Activated CD4-positive, alpha-beta T cell treated with anti-CD3 and anti-CD28 coated beads for 1 hour (primary cell): ENCODE measurements at places on chromosomes 5 and 9.

- DNase-seq, result no peak
Observed at GRCh38 chr5:132465059-132465707, 25.4 kb downstream of the IRF1 start.

- peak; percentile 29 for DNase-seq
Observed at GRCh38 chr5:62306896-62307689, 1.1 kb downstream of the KIF2A start.

DNA sequence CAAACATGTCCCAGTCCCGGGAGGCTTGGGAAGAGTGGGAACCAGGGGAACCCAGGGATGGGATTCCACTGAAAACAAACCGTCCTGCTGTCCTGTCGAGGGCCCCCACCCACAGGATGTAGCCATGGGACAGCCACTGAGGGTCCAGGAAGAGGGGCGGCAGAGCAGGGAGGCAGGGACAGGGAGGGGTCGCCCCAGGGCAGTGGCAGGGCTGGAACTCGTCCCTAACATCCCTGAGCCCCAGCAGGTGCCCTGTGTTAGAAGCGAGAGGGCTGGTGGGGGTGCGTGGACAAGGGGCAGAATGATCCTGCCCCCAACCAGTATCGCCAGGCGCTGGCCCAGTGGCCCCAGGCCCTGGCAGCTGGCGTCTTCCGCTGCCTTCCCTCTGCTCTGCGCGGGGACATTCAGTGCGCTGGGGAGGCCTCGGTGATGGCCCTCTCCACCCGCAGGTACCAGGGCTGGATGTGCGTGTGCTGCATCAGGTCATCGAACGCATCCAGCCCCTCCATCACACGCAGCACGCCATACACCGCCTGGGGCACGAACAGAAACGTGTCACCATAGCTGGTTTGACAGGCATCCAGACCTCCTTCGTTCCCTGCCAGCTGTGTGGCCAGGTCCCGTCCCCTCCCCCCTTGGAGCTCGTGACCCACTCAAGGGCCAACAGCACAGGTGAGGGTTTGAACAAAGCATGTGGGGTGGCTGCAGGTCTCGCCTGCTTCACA lies 6.6 kb downstream of the PTGES2 start:
- DNase-seq, result no peak

- no peak for DNase-seq
Observed at GRCh38 chr9:38641985-38642864, 21.8 kb upstream of the ANKRD18A start.

DNA sequence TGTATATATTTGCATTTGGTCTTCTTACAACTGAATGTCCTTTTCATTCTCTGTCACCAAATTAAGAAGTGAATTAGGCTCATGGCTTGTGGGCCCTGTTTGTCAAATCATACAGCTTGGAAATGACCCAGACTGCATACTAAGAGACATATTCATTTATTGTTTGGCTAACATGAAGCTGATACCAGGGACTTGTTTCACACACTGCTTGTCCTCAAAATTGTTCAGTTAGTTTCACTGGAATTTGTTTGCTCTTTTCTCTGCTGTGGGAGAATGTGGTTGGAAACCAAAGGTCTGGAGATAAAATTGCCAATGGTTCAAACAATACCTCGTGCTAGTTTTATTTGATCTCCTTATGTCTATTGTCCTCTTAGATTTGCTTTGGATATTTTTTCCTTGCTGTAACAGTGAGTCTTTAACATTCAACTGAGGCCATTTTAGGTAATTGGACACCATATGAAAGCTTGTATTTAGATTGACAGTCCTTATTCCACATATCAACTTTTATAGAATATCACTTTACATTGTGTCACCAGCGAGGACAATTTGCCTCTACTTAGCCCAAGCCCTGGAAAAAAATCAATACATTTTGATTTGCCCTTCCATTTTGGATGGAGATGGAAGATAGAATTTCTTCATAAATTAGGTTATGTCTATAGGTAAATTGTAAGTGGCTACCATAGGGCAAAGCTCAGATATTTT lies 144.3 kb upstream of the MTAP start:
- no peak for DNase-seq

DNA sequence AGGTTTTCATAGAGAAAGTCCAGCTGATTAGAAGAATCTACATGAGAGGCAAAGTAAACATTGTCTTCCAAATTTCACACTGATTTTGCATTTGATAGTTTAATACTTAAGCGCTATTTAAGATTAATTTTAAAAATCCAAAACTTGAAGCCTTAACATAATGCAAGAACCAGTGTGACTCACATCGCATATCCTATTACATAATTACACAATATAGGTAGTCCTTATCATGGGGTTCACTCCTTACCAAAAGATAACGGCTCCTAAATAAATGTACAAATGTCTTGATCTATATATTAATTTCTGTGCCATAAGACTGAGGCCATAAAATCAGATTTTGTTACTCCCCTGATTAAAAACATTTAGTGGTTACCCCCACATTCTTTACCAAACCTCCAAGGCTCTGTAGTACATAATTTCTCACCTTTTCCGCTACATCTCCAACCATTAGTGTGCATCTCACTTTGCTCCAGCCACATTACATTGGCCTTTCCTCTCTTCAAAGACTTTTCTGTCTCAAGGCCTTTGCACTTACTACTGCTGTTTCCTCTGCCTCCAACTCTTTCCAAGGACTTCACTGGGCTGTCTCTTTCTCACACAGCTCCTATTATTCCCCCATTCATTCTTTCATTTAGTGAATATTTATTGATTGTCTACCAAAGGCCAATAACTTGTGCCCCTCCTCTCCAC lies 1.0 kb downstream of the RIOK2 start:
- no peak for DNase-seq

DNA sequence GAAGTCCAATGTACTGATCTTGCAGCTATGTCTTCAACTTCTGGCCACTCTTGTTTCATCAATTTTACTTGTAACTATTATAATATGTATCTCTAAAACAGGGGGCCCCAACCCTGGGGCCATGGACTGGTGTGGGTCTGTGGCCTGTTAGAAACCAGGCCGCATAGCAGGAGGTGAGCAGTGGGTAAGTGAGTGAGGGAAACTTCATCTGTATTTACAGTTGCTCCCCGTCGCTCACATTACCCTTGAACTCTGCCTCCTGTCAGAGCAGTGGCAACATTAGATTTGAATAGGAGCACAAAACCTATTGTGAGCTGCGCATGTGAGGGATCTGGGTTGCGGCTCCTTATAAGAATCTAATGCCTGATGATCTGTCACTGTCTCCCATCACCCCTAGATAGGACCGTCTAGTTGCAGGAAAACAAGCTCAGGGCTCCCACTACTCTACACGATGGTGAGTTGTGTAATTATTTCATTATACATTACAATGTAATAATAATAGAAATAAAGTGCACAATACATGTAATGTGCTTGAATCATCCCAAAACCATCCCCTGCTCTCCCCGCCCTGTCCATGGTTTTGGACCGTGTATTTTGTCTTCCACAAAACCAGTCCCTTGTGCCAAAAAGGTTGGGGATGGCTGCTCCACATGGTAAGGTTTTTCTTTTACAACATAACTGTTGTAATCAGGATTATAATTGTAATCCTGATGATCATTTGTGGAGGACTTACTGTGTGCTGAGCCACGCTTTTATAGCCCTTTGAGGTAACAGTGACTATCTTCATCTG lies 26.9 kb upstream of the SH3PXD2B start:
- no peak for DNase-seq

GRCh38 chr9:127518091-127518856 lies 67.0 kb downstream of the LRSAM1 start:
- no peak for DNase-seq

DNA sequence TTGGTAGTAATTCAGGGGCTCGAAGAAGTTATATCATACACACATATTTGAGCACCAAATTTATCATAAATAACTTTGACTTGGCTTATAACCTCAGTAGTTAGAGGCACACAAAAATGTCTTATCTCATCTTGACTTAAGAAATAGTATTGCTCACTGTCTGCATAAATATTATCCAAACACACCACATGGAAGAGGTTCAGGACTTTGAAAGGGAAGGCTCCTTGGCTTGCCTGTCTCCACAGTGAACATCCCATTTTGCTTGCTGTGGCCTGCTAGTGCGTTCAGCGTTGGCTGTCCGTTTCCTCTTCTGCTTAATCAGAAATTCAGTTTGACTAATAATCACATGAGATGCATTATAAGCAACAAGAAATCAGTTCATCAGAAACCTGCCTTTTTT lies 13.9 kb downstream of the GRXCR2 start:
- no peak for DNase-seq

DNA sequence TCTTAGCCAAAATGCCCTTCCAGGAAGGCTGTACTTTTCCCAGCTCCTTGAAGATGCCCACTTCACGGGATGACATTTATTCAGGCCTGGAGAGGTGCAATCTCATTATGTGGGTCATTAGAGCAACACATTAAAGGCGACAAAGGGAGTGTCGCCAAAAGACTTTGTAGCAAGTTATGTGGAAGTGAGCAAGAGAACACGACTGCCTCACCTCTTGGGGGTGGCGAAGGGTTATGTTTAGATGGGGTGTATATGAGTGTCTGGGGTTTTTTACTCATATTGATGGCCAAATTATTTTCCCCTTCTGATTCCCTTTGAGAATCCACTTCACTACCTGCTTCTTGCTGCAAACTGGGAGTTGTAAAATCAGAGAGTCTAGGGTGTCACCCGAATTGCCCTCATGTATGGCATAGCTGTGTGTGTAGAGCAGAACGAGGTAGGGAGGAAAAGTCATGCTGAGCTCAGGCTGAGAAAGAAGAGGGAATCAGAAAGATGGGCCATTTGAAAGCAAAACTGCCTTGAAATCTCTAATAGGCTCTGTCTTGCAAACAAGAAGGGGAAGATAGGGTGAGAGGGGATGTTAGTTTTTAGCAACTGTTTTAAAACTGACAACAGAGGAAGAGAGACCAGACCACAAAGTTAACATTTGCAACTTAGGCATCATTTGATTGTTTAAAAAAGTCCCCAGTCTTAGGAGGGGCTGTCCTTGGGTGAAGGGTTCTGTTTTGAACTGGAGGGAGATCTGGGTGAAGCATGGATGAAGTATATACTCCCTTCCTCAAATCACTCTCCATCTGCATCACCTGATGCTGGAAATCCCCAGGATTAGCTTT lies 97.1 kb upstream of the IL12B start:
- no peak for DNase-seq

- DNase-seq, result no peak
Observed at GRCh38 chr9:84880835-84881234, 211.3 kb downstream of the NTRK2 start.

DNA sequence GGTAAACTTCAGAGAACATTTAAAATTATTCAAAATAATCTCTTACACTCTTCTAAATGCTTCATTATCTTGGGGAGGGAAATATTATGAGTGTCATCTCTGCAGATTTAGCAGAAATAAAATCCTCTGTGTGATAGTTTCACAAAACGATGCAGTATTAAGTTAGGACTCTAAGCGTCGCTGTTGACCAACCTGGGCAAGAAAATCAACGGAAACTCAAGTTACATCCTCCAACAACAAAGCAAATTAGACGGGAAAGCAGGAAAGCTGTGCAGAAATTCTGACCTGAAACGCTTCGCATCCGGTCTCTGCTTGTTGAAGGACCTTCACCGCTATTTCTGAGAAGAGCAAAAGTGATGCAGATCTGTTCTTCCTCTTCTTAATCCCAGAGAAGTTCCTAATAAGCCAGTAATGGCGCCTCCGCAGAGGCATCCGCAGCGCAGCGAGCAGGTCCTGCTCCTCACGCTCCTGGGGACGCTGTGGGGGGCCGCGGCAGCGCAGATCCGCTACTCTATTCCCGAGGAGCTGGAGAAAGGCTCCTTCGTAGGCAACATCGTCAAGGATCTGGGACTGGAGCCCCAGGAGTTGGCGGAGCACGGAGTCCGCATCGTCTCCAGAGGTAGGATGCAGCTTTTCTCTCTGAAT lies at the start of gene PCDHGA6:
PCDHGA6 (plus strand) TSS at position 219 of the 645 bp plus-strand sequence; CDS start at position 412, 193 bp downstream.
- DNase-seq, result no peak

- no peak for DNase-seq
Observed at GRCh38 chr9:116070256-116070914, 83.2 kb upstream of the PAPPA start.

- DNase-seq, result no peak
Observed at GRCh38 chr5:75706016-75706415, 11.2 kb downstream of the POC5 start.

GRCh38 chr5:91535499-91535898 lies 152.4 kb upstream of the ARRDC3 start:
- no peak for DNase-seq

DNA sequence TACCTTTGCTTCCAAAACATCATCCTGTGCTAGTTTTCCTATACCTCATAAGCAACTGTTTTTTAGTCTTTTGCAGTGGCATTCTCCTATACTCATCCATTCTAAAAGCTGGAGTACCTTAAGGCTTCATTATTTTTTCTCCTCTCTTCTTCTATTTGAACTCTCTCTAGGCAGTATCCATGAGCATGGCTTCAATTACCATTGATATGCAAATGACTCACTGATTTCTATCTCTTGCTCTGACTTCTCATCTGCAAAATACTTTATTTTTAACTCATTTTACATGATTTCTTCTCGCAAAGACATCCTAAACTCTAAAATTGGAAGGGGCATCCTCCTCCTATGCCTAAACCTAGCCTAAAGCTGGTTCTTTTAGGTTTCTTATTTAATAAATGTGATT lies 365.1 kb upstream of the NUDT12 start:
- no peak for DNase-seq

GRCh38 chr5:34009610-34010009 lies 1.8 kb upstream of the AMACR start:
- DNase-seq, result no peak

GRCh38 chr9:73243078-73243477 lies 91.4 kb downstream of the ANXA1 start:
- no peak for DNase-seq

DNA sequence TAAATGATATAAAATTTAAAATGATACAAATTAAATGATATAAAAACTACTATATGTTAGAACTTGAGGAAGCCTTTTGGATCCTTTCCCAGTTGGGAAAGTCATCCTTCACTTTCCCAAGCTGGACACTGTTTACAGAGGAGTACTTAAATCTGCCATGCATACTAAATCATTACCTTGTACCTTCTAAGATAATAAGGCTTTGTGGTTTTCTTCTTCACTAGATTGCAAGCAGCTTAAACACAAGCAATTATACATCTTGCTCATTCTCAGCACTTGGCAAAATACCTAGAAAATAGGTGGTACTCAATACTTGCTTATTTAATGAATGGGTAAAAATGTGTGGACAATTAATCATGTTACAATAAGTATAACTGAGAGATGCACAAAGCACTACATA lies 666.8 kb downstream of the PTPRD start:
- no peak for DNase-seq

GRCh38 chr5:178420354-178420781 lies 169.8 kb downstream of the COL23A1 start:
- DNase-seq, result no peak
